ENCODE measurements at places on chromosomes 12 and 14.
A peak's percentile ranks its signal among the peaks of the same experiment; 100 is the strongest.

DNA sequence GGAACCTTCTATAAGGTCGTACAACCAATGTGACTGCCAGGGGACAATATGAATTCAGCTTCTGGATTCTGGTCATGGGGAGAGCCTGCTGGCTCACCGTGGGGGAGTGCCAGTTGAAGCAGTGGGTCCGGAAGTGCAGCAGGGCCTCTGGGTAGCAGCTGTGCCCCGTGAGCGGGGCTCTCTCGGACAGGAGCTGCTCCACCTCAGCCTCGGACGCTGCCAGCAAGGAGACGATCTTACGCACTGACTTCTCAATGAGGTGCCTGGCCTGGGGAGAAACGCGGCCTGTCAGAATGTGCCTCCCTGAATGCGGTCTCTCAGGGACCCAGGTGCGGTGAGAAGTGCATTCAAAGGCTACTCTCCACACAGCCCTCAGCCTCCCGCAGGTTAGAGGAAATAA is 42.0 kb downstream of the LGMN start:
- DNase-seq = no peak

GRCh38 chr12:12721814-12722434 is 4.8 kb downstream of the CDKN1B start:
- DNase-seq = no peak

GRCh38 chr14:79638672-79639266 is 572.5 kb downstream of the DIO2 start:
- DNase-seq = no peak

- no peak for DNase-seq
Observed at GRCh38 chr14:36524220-36524837, 4.3 kb upstream of the NKX2-1 start.

- DNase-seq = peak; percentile 46
Observed at GRCh38 chr14:65170768-65171507, 68.6 kb upstream of the MAX start.

All from stimulated activated naive CD8-positive, alpha-beta T cell treated with anti-CD3 and anti-CD28 coated beads, Interleukin-15, amount 100 ng/mL, for 72 hours (primary cell).